ENCODE measurements at places on chromosomes 11 and 22.

GRCh38 chr11:69060806-69061712, 12.3 kb downstream of the TPCN2 start:
- no peak for ATAC-seq

DNA sequence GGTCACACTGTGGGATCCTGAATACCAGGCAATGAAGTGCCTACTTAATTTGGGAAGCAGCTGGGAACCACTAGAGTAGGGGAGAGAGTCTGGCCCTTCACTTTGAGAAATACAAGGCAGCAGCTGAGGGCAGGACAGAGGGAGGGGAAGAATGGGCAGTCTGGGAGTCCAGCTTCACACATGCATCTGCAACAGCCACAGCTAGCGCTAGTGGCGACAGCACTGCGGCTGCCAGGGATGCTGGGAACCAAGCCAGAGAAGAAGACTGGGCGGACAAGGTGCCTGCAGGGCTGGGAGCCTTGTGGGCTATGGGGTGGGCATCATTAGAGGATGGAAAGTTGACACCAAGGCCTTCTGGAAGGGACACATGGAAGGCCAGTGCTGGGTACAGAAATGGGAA, 15.8 kb downstream of the SCUBE2 start:
- no peak for ATAC-seq

DNA sequence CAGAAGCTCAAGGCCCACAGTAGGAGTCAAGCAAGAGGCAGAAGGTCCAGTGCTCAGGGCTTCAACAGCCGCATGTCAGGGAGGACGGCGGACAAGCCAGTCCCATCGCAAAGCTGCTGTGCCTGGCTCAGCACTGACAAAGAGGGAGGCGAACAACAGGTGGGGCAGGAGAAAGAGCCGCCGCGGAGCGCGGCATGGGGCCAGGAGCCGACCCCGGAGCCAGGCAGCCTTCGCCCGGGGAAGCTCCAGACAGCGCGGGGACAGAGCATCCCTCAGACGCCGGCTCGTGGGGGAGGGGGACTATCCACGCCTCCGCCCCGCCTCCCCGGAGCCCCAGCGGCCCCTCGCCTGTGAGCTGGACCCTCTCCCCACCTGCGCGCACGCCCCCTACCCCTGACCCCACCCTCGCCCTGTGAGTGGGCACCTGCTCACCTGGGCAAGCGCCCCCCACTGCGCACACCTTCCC, 369 bp downstream of the DHCR7 start:
- peak; percentile 26 for ATAC-seq

DNA sequence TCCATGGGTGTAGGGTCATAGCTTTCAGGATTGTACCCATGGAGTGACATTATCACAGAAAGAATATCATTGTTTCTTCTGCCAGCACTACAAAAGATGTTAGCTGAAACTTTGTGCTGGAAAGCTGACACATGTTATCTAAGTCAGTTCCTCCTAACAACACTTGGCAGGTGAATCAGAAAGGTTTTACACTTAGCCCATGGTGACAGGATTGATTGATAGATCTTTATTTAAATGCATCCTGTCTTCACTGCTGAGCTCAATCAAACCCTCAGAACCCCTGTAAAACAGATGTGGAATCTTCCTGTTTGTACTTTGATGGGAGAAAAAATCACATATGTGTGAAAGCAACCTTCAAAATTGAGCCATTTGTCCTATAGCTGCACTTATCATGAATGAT, 811.5 kb upstream of the ANO3 start:
- no peak for ATAC-seq

DNA sequence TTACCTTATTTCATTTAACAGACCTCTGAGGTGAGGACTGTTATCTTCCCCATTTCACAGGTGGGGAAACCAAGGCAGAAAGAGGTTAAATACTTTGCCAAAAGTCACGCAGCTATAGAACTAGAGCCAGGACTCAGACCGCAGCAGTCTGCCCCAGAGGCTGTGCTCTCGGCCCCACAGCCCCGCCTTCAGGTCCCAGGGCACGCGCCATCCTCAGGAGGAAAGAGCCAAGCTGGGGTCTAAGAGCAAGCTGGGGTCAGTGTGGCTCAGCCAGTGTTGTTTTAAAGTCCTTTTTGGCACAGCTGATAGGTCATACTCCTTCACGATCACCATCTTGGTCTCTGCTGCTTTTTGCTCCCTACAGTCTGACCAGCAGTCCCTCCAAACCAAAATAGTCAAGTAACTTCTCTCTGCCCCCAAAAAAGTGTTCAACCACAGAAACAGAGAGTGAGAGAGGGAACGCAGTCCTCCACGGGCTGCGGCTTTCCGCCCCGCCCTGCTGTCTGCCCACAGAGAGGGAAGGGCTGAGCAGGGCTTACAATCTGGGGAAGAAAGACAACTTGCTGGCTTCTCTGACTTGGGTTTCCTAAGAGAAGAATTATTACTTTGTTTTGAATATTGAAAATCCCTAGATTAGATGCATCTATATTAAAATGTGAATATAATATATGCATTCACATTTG, 137.2 kb upstream of the OPCML start:
- no peak for ATAC-seq

DNA sequence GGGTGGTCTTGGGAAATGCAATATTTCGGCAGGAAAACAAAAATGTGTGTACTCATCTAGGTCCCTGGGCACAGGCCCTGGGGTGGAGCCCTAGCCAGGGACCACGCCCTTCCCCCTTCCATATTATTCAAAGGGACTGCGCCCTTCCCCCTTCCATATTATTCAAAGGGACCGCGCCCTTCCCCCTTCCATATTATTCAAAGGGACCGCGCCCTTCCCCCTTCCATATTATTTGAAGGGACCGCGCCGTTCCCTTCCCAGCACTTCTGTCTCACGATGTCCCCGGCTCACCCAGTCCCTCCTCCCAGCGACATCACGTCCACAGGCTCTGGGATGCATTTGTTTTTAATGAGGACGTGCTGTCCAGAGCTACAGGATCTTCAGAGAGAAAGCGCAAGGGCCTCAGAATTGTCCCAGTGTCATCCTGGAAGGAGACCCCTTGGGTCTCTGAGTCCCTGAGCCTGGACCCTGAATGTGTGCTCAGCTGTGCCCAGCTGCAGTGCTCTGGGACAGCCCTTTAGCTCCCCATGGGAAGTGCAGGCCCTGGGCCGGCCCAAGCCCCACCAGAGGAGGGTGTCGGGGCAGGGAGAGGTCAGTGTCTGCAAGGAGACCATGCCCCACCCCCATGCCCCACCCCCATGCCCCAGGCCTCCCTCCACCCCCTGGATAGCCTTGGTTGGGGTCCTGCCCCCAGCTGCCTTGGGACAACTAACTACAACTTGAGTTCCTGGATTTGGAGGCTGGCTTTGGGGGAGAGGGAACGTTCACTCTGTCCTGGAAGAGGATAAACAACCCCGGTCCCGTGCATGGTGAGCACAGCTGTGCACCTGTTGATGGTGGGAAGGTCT, 810.0 kb downstream of the BRD1 start:
- ATAC-seq, result no peak

- no peak for ATAC-seq
These were observed 268.6 kb upstream of the PITPNB start for GRCh38 chr22:28187612-28188011.

DNA sequence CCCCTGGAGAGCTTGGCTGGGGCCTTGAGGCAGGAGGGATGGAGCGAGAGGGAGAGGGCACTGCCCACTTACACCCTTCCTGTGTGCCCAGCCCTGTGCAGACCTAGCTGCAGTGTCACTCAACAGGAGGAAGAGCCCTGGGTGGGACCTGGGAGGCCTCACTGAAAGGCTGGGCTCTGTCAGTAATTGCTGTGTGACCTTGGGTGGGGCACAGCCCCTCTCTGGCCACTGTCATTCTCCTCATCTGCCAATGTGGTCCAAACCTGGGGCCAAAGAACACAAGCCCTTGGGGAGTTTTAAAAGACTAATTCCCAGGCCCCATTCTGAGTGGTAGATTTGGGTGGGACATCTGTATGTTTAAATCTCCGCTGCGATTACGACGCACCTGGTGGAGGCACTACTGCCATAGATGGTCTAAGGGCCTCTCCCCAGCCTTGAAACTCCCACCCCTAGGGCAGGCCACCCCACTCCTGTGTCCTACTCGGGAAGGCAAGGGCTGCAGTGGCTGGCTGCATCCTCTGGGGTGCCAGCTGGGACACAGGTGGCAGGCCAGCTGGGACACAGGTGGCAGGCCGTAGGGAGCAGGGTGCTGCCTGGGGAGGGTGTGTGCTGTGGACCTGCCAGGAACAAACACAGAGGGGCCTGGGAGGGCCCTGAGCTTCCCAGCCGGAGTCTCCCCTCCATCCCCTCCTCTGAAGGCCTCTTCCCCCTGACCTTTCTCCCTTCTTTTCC, 12.3 kb upstream of the SOX10 start:
- ATAC-seq, result no peak

DNA sequence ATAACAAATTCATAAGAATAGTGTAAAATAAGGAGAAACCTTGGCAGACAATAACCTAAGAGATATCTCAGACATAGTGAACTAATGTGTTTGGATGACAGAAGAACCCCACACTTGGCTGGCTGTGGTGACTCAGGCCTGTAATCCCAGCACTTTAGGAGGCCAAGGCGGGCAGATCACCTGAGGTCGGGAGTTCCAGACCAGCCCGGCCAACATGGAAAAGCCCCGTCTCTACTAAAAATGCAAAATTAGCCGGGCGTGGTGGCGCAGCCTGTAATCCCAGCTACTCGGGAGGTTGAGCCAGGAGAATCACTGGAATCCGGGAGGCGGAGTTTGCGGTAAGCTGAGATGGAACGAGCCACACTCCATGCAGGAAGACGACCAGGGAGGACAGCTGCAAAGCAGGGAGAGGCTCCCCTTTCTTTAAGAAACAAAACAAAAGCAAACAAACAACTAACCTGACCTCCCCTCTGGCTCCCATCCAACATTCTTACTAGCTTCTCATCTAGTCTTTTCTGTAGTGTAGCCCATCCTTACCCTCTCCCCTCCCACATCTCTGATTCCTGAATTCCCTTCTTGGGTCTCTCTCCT, 84.2 kb downstream of the ZNF280B start:
- no peak for ATAC-seq

DNA sequence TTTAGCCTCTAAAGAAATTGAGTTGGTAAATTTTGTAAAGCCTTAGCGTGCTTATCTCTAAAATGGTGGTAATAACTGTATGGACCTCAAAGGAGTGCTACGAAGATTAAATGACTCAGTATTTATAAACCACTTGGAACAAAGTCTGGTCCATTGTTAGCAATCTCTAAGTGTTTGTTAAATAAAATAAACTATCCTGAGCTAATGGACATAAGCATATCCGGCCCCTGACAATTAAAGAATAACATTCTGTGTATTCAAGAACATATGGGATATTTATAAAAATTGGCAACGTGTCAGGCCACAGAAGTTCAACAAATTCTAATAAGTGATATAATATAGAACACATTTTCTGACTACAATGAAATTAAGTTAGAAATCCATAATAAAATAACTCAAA, 71.0 kb downstream of the MYEOV start:
- no peak for ATAC-seq

Data from activated T-helper 17 cell treated with anti-CD3 and anti-CD28 coated beads, Interleukin-2, amount 50 U/mL, for 72 hours (primary cell).